Stomach (tissue), 19 donors: ENCODE measurements at places on chromosomes 1 and 21.

GRCh38 chr1:25922971-25923552, 16.8 kb upstream of the STMN1 start:
- no peak for DNase-seq

- peak; percentile 88 for DNase-seq
Observed at GRCh38 chr1:94039514-94039870, 81.5 kb downstream of the ABCA4 start.

DNA sequence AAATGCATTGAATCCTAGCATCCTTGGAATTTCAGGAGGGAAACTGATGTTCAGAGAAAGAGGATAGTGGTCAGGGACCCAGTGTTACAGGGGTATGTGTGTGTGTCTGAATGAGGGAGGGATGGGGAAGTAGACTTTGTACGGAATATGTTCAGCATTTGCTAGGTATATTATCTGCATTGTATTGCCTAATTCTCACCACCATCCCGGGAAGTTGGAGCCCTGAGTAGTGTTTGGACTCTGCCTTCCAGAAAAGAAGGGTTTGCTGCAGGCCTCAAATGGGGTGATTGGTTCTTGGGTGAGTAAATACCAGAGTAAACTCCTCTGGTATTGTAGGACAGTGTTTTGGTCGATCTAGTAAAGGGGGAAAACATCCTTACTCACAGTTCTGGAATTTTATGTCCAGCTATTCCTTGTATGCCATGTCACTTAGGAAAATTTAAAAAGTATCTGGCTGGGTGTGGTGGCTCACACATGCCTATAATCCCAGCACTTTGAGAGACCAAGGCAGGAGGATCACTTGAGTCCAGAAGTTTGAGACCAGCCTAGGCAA, 7.1 kb upstream of the ZNF496 start:
- no peak for DNase-seq

- no peak for DNase-seq
Observed at GRCh38 chr21:15788847-15789523, 59.2 kb downstream of the USP25 start.

DNA sequence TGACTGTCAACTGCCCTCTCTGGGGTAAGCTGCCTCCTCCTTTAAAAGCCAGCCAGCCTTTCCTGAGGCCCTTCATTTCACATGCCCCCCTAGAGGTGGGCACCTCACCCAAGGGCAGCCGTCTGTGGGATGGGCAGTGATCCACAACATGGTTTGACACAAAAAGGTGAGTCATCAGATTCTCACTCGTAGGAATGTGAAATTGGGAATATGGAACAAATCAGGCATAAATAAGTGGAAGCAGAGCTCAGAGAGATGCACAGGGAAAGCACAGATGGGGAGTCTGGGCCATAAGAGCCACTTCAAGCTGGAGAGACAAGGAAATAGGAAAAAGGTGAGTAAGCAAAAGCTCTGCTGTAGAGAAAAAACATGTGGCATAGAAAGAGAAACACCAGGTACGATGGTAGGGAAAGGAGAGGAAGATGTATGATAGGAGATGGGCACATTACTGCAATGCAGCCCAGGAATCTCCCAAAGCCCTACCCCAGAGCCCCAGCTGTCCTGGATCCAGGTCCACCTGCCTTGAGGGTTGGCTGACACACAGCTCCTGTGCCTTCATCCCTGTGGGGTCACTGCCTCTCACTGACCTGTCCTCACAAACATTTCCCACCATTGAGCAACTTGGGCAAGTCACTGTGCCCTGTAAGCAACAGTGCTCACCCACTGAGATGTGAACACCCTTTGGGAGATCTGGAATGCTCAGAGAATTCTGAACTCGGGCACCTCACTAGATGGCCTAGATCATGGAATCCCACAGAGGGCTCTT, 86.6 kb downstream of the ASTN1 start:
- no peak for DNase-seq

GRCh38 chr1:204408074-204408507, 3.5 kb downstream of the PPP1R15B start:
- DNase-seq: peak; percentile 84

GRCh38 chr1:28087614-28088167, 719 bp downstream of the EYA3 start:
- peak; percentile 46 for DNase-seq

DNA sequence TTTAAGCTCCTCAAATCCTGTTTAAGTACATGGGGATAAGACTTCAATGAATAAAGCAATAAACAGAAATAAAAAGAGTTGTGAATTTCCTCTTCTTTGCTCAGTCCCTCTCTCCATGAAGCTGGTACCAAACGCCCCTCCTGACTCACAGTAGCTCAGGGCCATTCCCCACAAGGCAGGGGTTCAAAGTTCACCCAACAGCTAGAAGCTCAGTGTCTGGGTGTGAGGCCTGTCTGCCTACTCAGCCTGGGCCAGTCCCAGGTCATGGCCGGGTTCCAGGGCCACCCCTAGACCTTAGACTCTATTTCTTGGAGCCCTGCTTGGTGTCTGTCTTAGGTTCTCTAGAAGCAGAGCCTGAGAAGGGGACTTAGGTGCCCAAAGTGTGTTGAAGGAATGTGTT, 251.5 kb downstream of the GRIK3 start:
- DNase-seq: no peak

GRCh38 chr1:245687636-245688535, 533.1 kb downstream of the KIF26B start:
- no peak for DNase-seq

- DNase-seq: no peak
Observed at GRCh38 chr1:18108299-18109057, 880 bp downstream of the IGSF21 start.

GRCh38 chr21:45371081-45371480, 33.9 kb upstream of the COL18A1 start:
- DNase-seq: no peak

DNA sequence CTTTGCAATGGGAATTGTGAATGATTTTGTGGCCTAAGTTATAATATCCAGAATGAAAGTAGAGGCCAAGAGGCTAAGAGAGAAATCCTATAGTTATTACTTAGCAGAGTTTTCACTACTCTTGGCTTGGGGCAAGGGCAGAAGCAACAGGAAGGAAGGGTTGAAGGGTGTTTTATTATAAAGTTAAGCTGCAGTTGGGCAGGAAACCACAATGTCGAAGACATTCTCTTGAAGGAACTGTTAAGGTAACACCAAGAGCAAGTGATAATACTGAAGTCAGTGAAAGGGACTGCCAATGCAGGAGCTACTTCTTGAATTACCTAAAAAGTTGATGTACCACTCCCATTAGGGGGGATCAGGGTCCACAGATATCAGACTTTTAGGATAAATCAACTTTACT, 8.3 kb downstream of the XCL2 start:
- no peak for DNase-seq

- DNase-seq: no peak
Observed at GRCh38 chr21:33128538-33128937, 58.6 kb downstream of the OLIG1 start.

- no peak for DNase-seq
Observed at GRCh38 chr1:203034422-203035110, 8.3 kb downstream of the PPFIA4 start.

DNA sequence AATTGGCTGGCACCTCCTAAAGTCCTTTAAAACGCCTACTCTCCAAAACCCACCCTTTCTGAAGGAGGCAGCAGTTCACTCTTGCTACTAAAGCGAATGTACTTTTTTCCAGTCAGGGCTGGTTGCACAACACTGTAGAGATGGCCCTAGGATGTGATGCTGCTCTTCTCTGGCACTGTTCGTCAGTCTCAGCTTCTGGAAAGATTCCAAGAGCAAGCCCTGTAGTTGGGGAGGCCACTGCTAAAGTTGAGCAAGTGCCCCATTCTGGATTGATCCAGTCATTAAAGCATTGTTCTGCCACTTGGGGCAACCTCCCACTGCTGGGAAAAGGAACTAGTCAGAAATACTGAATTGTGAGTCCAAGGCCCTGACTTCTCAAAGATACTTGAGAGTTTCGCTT, 28.5 kb upstream of the KCNQ4 start:
- no peak for DNase-seq

- DNase-seq: no peak
Observed at GRCh38 chr1:113276507-113276906, 113.8 kb upstream of the MAGI3 start.

DNA sequence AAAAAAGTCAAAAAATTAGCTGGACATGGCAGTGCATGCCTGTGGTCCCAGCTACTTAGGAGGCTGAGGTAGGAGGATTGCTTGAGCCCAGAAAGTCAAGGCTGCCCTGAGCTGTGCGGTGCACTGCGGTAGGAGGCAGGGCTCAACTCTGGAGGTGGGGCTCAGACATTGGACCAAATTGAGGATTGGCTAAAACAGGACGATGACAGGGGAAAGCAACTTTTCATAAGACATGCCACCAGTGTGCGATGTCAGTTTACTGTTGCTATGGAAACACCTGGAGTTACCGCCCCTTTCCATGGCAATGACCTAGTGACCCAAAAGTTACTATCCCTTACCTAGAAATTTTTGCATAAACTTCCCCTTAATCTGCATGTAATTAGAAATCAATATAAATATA, 85.3 kb downstream of the DISP3 start:
- DNase-seq: no peak

DNA sequence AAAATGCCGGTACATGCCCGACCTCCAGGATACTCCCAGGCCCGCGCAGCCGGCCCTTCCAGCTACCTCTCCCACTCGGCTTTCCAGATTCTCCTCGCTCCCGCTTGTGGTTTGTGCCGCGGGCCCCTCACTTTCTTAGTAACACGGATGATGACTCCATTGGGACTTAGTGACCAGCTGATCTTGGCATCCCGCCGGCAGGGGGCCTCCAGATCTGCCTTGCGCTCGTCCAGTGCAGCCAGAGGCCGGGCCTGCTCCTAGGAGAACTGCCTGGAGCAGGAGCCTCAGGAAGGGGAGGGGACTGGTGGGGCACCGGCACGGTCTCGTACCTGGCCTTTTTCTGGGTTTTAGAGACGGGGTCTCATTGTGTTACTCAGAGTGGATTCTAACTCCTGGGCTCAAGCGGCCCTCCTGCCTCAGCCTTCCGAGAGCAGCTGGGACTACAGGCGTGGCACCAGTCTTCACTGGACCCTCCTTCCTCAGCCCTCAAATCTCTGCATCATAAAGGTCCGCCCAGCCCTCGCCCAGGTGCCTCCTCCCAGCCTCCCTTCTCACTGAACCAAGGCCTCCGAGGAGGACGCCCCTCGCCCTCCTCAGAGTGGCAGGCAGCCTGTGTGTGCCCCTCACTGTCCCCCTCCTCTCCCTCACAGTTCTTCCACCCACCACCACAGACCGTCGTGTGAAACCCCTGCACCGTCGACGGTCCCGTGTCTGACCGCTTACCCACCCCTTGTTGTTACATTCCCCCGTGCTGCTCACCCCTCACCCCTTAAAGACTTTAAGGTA, 78.6 kb downstream of the SLC25A24 start:
- DNase-seq: no peak

- no peak for DNase-seq
Observed at GRCh38 chr1:11324567-11325165, 51.7 kb downstream of the UBIAD1 start.

DNA sequence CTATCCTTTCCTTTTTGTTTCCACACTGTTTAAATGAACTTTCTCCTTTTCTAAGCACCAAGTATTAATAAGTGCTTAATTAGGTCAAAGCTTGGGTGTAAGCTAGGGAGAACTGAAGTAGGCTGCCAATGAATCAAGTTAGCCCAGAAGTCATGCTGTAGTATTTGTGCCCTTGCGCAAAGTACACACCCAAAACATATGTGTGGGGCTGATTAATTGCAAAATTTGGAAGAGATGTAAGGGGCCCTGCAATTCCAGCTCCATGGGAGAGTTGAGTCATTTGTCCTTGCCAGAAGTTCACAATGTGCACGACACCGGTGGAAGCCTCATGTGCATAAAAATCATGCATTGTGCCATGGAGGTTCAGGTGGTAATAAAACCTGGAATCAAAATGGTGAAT, 18.6 kb upstream of the NTNG1 start:
- DNase-seq: no peak

DNA sequence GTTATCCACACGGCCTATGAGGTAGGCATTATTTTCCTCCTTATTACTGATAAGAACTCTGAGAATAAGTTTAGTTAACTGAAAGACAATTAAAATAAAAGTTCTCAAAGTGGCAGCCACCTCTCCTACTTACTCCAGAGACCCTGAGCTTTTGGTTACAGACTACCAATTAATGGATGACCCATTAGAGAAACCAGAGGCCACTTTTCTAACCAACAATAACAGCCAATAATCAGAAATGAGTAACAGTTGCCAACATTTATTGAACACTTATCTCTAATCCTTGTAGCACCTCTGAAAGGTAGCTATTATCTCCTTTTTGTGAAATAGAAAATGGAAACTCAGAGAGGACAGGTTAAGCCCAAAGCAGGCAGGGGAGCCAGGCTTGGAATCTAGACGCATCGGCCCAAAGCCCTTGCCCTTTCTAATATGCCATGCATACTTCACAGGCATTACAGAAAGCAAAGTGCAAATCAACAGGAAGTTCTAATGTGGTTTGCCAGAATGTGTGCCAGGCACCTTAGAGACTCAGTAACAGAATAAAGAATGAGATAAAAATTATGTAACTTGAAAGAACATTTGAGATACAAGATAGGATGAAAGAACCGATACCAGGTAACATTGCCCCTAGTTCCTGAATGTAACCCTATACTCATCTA, 50.0 kb downstream of the BEND5 start:
- no peak for DNase-seq

DNA sequence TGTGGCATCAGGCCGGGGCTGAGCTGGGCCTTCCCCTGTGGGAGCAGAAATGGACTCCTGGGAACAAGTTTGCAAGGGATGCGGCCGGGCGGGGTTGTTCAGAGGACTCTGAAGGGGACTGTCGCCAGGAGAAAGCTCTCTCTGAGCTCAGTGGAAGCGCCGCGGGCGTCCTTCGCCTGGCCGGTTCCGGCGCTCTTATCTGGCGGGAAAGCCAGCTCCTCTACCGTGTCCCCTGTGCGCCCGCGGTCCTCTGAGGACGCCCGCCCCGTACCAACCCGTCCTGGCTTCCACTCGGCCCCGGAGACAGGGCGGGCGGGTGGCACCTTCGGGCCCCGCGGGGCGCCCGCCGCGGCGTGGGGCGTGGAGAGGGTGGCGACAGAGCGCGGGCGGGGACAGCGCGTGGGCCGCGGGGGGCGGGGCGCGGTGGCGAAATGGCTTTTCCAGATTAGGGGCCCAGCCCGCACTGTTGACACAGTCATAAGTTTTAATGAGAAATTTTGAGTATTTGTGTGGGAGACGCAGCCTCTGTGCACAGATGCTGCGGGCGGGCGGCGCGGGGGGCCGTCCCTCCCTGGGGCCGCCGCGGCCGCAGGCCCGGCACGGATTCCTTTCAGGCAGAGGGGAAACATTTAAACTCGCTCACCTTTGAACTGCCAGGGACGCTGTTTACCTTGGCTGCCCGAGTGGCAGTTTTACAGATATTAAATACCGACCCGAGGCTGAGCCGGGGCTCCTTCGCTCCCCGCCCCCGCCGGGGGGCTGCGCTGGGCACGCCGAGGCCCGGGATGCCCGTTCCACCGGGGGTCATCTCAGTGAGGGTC, 70.2 kb downstream of the FOXD2 start:
- peak; percentile 67 for DNase-seq

GRCh38 chr1:88647749-88648415, 36.2 kb upstream of the PKN2 start:
- no peak for DNase-seq

DNA sequence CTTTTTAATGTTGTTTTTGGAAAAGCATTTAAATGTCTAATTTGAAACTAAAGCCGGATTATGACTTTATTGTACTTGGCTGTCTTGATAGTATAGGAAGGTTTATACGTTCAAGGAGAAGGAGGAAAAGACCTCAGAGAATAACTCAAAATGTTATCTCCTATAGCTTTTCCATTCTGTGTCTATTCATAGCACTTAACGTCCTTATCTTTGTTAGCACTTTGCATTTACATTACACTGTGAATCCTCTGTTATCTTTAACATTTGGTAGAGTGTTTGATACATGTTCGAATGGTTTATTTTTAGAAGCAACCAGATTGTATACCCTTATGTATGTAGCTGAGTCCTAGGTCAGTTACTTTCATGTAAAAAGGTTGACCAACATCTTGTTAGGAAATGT, 50.8 kb upstream of the PODN start:
- DNase-seq: no peak
